ENCODE measurements at places on chromosomes 7 and 10.

GRCh38 chr10:104232613-104233102 is 494 bp upstream of the CFAP43 start:
- no peak for DNase-seq

DNA sequence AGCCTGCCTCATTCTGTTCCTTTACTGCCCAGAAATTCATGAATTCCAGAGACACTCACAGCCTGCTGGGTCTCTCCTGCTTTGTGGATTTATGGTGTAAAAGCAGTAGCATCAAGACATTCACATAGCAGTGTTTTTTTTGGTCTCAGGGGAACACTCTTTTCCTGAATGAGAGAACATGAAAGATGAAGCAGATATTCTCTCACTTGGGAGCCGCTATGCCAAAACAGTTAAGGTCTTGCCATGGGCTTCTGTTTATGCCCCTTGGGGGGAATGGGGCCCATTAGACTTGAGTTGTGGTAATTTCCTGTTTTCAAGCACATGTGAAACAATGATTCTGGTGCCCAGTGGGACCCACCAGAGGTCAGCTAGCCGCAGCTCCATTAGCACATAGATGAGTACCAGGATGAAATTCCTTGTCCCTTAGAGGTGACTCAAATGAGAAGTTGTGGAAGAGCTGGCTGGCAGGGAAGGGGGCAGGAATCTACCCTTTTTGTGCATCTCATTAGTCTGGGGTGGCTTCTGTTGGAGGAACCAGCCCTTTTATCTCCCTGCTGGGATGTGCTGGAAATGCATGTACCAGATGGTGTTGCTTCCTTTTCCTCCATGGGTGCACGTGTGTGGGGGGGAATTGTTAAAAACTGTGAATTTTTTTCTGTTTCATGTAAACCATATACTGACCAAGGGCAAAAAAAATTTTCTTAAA is 13.3 kb downstream of the BMPER start:
- DNase-seq: no peak

- no peak for DNase-seq
Observed at GRCh38 chr10:125209591-125210355, 49.4 kb upstream of the CTBP2 start.

DNA sequence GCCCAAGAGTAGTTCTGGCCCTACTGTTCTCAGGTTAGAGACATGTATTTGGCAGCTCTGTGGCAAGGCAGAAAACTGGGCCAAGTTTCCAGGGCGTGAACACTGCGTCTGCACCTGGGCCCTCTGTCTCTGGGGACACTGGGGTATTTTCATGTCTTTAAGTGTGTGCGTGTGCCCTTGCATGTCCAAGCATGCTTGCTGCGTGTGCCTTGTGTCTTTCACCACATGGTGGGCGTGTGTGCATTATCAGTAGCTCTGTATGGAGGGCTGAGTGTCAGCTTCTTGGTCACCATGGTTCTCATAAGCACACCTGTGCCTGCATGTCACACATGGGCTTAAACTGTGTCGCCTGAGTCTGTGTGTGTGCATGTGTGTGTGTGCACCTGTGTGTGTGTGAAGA is 69.3 kb downstream of the HIPK2 start:
- DNase-seq: no peak

- DNase-seq: no peak
Observed at GRCh38 chr10:121600611-121601010, 2.4 kb upstream of the FGFR2 start.

- no peak for DNase-seq
Observed at GRCh38 chr10:6011558-6011957, 34.2 kb upstream of the IL15RA start.

DNA sequence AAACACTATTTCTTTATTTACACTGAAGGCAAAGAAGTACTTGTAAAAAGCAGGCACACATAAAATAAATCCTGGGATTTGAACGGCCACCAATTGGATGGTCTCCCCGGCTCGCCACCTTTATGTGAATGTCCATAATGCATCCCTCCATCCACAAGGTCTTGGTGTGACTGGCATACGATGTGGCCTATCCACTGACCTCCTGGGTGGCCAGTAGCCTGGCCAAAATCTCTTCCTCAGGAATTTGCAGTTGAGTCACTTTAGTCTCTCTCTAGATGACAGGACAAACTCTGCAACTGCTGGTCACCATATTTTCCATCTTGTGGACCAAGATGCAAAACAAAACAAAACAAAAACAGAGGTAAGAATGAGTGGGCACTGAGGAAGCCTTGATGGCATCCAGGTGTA is 39.1 kb downstream of the CDK1 start:
- no peak for DNase-seq

DNA sequence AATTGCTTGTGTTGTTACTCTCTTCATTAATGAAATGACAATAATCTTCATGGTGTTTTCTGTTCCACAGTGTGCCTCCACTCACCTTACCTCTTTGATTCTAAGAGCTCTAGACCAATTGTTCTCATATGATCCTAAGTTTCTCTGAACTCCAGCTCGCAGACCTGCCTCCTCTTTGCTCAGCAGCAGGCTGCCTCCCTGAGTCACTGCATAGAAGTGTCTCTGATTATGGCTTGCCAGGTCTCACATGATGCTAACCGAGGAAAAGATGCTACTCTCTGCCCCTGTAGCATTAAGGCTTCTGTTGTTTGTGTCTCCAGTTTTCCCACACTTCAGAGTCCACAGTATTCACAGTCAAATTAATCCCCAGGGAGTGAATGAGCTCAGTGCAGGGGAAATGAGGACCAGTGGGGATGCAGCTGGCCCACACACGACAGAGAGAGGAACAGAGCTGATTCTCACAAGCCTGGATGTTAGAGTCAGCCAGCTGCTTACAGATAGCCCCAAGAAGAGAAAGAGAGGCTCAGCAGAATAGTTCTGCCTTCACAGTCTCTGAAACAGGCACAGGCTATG is 145.9 kb upstream of the EGR2 start:
- DNase-seq: no peak

DNA sequence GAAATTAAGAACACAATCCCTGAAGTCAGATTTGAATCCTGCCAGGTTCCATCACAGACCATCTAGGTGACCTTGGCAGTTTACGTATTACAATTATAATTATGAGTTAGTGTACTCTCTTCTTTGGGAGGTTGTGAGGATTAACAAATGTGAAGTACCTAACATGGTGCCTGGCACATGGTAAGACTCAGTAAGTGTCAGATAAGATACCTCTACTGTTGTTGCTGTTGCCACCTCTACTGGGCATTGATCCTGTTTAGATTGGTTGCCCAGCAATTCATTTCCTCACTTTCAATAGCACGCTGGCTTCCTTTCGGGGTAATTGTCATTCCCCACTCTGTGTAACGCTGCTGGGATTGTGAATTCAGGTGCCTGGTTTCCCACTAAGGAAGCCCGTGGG is 31.7 kb upstream of the HGF start:
- DNase-seq: no peak

GRCh38 chr10:75143353-75143752 is 31.9 kb downstream of the SAMD8 start:
- no peak for DNase-seq

GRCh38 chr7:152136686-152137085 is 111.2 kb downstream of the GALNT11 start:
- no peak for DNase-seq

DNA sequence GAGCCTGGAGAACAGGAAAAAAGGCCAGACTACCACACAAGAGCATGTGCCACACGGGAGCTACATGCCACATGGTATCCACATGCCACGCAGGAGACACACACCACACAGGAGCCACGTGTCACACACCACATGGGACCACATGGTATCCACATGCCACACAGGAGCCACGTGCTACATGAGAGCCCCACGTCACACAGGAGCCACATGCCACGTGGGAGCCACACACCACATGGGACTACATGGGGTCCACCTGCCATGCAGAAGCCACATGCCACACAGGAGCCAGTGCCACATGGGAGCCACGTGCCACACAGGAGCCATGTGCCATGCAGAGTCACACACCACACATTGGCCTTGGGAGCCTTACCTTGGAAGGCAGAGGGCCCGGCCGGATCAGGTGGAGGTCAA is 244.4 kb upstream of the PPP2R2D start:
- DNase-seq: no peak

- DNase-seq: no peak
Observed at GRCh38 chr7:134084488-134085144, 42.5 kb upstream of the LRGUK start.

DNA sequence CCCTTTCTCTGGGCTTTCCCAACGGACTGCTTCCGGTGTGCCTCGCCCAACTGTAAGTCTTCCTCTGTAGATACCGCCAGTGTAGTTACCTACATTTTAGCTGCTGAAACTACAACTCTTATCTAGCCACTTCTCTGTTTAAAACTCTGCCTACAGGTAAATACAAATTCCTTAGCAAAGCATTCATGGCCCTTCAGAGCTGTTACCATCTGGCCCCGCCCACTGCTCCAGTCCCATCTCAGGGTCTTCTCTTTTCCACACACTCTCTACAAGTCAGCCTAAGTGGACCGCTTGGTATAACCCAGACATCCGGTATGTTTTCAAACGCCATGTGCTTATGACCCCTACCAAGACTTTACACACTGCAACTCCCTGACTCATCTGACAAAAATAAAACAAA is 41.0 kb upstream of the LAMB4 start:
- DNase-seq: no peak

- no peak for DNase-seq
Observed at GRCh38 chr7:74569501-74570075, 87.9 kb upstream of the GTF2I start.

- DNase-seq: no peak
Observed at GRCh38 chr10:1244493-1244892, 188.3 kb downstream of the WDR37 start.

- no peak for DNase-seq
Observed at GRCh38 chr7:66758950-66759628, 18.6 kb downstream of the RABGEF1 start.

DNA sequence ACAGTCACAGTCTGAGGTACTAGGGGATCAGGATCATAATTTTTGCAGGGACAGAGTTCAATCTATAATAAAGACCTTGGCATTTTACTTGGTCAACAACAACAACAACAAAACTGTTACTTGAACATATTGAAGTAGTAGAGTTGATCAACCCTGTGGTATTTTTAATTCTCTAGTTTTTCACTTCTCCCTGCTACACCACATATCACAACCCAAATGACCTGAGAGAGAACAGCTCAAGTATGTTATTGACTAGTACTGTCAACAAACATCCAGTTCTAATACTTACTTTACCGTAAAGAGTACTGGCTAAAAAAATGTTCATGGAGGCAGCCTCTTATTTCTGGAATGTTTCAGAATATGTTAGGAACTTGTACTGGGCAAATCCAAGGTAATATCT is 90.5 kb upstream of the FAM3C start:
- no peak for DNase-seq

- no peak for DNase-seq
Observed at GRCh38 chr10:15744217-15744865, 24.6 kb upstream of the ITGA8 start.

DNA sequence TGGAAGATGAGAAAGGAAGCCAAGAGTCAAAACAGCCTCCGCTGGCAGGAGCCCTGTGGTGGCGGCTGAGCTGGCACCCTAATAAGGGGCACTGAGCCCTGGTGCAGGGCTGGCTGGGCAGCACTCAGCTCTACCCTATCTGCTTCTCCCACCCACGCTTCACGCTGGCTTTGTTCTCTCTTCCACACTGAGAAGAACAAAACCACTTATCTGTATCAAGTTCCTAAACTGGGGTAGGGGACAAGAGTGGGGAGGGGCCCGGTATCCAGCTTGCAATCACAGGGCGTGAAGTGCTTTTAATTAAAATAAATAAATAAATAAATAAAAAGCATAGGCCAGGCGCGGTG is 52.1 kb downstream of the FAM53B start:
- DNase-seq: no peak

GRCh38 chr10:35451151-35452016 is 115.1 kb downstream of the CCNY start:
- DNase-seq: no peak

GRCh38 chr7:43460733-43461348 is 122.1 kb upstream of the STK17A start:
- no peak for DNase-seq

DNA sequence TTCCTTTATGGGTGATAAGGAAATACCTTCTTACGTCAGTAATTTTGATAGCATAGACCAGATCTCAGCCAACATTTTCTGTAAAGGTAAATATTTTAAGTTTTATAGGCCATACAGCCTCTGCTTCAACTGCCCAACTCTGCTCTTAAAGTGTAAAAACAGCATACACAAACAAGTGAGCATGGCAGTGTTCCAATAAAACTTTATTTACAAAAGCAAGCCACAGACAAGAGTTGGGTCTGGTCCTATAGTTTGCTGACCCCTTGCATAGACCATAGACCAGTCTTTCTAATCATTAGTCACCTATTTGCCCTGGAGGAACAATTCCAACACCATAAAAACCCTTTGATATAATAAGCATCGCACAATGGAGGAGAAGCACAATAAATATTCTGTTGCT is 398.8 kb downstream of the SFMBT2 start:
- no peak for DNase-seq

Measured in NCI-H748 treated with DMSO at 0.1 percent for 48 hours (cell line).